ENCODE measurements at places on chromosomes 5 and 9.
A peak's percentile ranks its signal among the peaks of the same experiment; 100 is the strongest.

GRCh38 chr5:98540056-98540455, 233.4 kb upstream of the RGMB start:
- no peak for DNase-seq

GRCh38 chr5:28281351-28281750, 1243.0 kb upstream of the CDH9 start:
- DNase-seq: no peak

DNA sequence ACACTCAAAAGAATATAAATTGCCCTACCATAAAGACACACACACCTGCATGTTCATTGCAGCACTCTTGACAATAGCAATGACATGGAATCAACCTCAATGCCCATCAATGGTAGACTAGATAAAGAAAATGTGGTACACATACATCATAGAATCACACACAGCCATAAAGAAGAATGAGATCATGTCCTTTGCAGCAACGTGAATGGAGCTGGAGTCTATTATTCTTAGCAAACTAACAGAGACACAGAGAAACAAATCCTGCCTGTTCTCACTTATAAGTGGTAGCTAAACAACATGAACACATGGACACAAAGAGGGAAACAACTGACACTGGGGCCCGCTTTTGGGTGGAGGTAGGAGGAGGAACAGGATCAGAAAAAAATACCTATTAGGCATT, 2062.2 kb upstream of the CDH6 start:
- DNase-seq: no peak

DNA sequence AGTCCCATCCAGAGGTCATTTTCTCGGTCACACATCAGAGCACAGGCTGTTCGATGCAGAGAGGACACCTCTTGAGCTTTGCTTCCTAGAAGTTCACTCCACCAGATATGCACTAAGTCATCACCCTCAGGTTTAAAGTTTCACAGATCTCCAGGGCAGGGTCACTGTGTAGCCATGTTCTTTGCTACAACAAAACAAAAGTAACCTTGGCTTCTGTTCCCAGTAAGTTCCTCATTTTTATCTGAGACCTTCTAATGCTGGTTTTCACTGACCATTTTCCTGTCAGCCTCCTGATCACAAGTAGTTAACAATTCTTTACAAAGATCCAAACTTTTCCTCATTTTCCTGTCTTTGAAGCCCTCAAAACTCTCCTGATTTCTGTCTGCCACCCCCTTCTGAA, 97.5 kb upstream of the CTSV start:
- no peak for DNase-seq

DNA sequence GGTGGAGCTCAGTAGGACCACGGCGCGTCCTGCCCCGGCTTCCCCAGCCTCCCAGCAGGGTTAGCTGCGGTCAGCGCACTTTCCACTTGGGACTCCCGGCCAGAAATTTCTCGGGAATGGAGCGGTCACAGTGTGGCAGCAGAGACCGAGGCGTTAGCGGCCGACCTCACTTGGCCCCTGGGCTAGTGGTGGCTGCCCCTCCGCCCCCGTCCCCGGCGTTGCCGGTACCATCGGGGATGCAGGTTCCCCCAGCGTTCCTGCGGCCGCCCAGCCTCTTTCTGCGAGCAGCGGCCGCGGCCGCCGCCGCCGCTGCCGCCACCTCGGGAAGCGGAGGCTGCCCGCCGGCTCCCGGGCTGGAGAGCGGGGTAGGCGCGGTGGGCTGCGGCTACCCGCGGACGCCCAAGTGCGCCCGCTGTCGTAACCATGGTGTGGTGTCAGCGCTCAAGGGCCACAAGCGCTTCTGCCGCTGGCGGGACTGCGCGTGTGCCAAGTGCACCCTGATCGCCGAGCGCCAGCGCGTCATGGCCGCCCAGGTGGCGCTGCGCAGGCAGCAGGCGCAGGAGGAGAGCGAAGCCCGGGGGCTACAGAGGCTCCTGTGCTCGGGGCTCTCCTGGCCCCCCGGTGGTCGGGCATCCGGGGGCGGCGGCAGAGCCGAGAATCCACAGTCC, 460 bp downstream of the DMRTA1 start:
- DNase-seq: peak; percentile 23

- no peak for DNase-seq
Observed at GRCh38 chr9:82600536-82601292, 462.2 kb downstream of the RASEF start.

GRCh38 chr5:124372457-124372856, 374.0 kb downstream of the ZNF608 start:
- DNase-seq: no peak

DNA sequence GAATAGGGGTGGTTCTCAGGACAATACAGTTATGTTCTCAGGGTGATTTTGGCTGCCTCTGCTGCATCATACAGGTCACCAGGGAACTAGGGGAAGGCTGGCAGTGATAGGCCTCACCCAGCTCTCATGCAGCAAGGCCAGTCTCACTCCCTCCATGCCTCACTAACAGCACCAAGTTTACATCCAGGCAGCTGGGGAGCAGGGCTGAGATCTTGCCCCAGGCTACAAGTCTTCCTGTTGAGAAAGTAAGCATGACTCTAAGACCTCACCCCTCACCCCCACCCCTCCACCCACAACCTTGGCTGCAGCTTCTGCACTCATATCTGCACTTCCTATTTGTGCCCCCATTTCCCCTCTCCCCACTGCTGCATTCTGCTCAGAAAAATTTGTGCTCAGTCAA, 481.2 kb downstream of the ACTL7B start:
- DNase-seq: no peak

GRCh38 chr5:150374651-150375050, 17.2 kb downstream of the TCOF1 start:
- no peak for DNase-seq

DNA sequence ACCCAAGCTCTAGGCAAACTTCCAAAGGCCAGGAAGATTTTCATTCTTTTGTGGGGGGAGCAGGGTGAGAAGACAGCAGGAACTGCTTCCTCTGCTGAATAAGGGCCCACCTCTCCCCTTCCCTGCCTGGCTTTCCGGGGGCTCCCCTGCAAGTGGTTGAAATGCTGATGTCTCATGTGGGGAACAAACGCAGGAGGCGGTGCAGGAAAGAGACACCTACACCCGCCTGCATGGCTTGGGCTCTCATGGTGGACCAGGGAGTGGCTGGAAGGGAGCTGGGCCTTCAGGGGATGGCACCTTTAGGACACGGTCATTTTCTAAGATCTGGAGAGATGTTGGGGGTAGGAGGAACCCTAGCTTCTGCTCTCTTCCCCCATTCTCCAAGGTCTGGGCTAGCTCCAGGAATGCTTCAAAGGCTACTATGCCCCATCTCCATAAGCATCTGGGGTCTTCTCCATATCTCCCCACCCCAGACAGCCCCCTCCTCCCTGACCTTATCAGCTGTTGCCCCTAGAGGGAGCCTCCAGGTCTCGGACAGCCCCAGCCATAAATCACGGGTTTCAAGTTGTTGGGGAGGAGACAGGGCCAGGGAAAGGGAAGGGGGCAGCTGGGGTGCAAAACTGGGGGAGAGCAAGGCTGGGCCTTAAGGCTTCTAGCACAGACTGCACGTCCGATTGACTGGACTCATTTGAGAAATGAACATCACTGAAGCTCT, 76.6 kb downstream of the PSD2 start:
- DNase-seq: no peak

DNA sequence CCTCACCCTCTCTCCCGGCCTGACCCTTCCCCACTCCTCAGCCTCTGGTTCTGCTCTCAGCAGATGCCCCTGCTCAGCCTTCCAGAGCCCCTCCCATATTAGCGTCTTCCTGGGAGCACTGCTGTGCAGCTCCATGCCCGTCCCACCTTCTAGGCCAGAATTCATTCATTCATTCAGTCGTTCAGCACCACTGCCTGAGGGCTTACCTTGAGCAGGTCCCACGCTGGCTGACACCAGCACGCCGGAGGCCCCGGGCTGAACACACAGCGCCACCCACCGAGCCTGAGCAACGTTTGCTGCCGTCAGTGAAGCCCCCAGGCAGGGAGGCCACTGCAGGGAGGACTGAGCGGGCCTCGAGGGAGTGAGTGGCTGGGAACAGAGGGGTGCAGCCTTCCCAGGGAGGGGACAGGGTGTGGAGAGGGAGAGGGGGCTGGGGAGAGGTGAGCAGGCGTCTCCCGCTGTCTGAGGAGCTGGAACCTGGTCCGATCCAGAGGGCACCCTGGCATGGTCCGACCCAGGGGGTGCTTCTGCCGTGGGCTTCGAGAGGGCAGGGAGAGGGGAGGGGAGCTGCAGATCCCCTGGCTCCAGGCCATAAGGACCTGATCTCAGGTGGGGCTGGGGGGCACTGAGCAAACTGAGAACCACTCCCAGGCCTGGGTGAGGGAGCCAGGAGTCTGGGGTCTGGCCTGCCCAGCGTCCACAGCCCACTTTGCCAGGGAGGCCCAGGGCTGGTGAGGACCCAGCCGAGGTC, 98.8 kb upstream of the RAPGEF1 start:
- DNase-seq: no peak

GRCh38 chr9:127183814-127184582, 61.6 kb upstream of the ANGPTL2 start:
- DNase-seq: peak; percentile 56

GRCh38 chr9:121679901-121680635, 28.6 kb downstream of the DAB2IP start:
- DNase-seq: no peak

GRCh38 chr5:124404796-124405195, 341.6 kb downstream of the ZNF608 start:
- DNase-seq: no peak

- DNase-seq: no peak
Observed at GRCh38 chr9:89943728-89944127, 338.9 kb downstream of the GADD45G start.

- DNase-seq: no peak
Observed at GRCh38 chr5:151328734-151329133, 18.6 kb downstream of the SLC36A2 start.

DNA sequence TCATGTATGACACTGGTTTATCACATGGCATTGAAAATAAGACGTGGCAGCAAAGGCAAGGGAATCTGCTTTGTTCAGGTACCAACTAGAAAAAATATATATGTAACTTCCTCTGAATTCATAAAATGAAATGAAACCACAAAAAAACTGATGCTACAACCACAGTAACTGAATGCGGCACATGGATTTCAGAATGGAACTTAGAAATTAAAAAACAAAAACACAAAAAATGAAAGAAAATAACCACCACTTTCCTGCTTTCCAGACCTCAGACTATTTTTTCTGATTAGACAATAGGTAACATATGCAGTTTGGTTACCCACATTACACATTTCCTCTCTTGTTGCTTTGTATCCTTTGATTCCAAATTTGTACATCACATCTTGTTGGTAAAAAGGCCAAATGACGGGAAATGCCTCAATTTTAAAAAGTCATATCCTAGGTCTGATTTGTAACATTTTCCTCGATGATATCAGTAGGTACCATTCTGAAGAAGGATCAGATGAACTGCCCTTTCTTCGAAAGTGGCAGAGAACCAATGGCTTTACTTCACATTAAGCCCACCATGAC, 18.1 kb upstream of the PDCL start:
- DNase-seq: no peak

- no peak for DNase-seq
Observed at GRCh38 chr9:137265496-137266161, 10.5 kb downstream of the NELFB start.

- DNase-seq: no peak
Observed at GRCh38 chr9:127904561-127905003, 5.2 kb upstream of the ST6GALNAC6 start.

DNA sequence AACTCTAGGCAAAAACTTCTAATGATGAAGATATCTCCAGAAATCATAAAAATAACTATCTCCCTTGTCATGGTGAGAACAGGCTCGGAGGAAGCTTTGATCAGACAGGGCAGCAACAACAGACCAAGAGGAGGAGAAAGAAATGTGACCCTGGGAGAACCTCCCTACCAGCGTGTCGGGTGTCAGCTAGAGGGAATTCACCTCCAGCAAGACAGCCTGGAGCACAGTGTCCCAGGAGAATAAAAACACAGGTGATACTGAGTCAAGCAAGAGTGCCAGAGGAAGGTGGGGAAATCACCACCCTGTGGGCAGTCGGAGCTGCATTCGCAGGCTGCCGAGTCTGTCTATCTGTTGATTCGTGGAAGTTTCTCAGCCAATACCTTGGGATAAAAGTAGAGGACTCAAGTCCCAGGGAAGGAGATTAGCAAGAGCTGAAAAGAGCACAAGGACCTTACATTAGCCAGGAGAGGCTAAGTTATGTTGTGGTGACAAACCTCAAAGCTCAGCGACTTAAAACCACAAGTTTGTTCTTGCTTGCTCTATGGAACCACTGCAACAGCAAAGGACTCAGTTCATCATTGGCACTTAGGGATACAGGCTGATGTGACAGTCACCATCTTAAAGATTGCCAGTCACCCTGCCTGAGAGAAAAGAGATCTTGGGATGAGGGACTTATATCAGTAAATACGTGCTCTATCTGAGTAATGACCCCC, 598.3 kb downstream of the CCDC171 start:
- no peak for DNase-seq

GRCh38 chr5:54187694-54188093, 122.7 kb downstream of the ARL15 start:
- no peak for DNase-seq

DNA sequence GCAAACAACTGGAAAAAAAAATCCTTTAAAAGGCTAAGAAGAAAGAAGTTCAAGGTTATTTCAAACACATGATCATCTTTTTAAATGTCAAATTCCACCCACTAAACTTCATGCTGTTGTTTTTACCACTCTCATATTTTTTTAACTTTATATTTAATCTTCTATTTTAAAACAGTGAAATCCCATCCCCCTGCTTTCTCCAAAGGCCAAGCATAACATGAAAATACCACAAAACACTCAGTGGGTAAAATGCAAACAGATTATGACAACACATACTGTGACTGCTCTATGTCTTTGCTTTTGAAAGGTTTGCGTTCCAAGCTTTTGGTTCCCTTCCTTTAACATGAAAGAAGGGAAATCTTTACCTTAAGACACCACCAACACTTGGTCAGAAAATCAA, 127.6 kb downstream of the SNCAIP start:
- no peak for DNase-seq

DNA sequence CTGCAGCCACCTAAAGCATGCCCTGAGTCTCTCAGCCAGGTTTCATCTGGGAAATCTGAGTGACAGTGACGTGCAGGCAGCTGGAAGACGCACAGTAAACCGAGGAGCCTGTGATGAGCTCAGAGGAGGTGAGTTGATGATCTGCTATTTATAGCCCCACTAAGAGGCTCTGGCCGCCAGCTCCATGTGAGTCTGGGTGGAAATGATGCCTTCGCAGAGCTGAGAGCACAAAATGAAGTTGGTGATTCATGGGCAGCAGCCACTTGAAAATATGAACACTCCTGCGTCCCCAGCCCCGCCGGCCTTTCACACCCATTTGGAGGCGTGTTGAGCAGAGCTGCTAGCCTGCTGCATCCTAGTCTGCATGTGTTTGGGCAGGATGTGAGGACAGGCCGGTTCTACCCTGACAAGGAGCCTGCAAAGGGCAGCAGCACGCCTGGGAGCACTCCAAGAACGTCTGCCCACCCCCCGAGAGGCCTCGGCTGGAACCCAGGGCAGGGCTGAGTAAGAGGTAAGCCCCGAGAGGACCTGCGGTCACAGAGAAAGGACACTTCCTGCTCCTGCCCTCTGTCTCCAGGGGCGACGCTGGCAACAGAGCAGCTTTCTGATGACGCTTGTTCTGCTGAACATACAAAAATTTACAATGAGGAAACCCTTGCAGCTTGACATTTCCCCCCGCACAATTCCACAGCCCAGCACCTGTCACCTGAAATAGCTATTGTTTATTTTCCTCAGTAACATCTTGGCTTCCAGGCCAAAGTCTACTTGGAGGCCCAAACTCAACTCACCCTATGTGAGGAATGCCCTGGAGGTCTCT, 25.1 kb upstream of the CDKN2AIPNL start:
- peak; percentile 47 for DNase-seq
